ENCODE measurements at places on chromosomes 2 and 18. TPM values are rescaled to one million over a fixed set of nuclear protein-coding genes. Genes with fewer than 3 reads are reported as not detected.
A peak's percentile ranks its signal among the peaks of the same experiment; 100 is the strongest.

TUBA4B gene
- total RNA-seq = not detected

- peaks cover 3% of the 10 kb centered on the region for H3K4me1 ChIP-seq
- H3K4me3 ChIP-seq = no peak overlapping the region
- no peaks in the 10 kb centered on the region for H3K27me3 ChIP-seq
Measured at GRCh38 chr2:63012541-63012940, 38.1 kb upstream of the OTX1 start.

- H3K27me3 ChIP-seq = no peaks in the 10 kb centered on the region
- H3K4me3 ChIP-seq = no peak overlapping the region
- no peaks in the 10 kb centered on the region for H3K36me3 ChIP-seq
- DNase-seq = peak; percentile 19
- H3K27ac ChIP-seq = no peak overlapping the region
Measured at GRCh38 chr2:1598800-1599199, 145.5 kb downstream of the PXDN start.

DNA sequence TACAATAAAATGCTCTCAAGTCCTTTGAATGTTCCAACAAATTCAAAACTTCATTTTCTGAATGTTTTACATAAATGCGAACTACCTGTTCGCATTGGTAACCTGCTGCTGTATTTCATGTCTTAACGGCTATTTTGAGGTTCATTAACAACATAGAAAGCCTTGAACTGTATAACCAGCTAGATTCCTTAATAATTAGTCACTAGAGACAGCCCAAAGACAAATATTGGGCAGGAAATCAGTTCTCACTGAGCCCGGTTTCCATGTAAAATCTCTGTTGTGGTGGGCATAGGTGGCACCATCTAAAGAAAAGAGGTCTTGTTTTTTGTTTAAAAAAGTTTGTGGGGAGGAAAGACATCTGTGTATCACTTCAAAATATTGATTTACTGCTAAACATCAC, 29.2 kb downstream of the PDIA6 start:
- H3K4me1 ChIP-seq = peaks cover 17% of the 10 kb centered on the region
- peak overlapping the region; percentile 74 for H3K27ac ChIP-seq
- no peaks in the 10 kb centered on the region for H3K27me3 ChIP-seq
- no peak for DNase-seq
- H3K36me3 ChIP-seq = peaks cover 45% of the 10 kb centered on the region
- no peak overlapping the region for H3K4me3 ChIP-seq

DNA sequence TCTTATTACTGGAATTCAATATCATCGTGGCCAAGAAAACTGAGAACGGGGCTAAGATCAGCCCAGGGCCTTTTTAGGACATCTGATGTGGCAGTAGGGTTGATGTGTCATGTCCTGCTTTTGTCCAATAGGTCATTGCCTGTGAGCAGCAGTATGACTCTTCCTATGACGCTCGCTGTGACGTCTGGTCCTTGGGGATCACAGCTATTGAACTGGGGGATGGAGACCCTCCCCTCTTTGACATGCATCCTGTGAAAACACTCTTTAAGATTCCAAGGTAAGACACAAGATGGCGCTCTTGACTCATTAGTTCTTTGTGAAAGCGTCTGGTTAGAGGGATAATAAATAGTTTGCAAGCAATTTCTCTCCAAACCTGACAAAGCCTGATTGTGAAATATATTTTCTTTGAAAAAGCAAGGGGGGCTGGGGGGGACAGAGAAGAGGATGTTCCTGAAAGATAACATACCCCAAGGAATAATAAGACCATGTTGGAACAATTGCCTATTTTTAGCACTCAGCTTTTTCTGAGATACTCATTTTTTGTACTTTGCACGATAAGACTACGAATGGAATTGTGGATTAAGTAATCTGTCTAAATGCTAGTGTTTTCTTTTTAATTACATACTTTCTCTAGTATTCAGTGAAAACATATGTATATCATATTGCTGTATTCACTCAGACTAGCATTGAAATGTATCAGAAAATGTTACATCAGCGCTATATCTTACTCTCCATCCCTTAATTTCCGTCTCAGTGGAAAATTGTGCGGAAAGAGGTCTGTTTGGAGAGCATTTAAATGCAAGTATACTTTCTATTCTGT, 58.1 kb downstream of the MYO3B start:
- peaks cover 29% of the 10 kb centered on the region for H3K27me3 ChIP-seq
- H3K27ac ChIP-seq = no peak overlapping the region
- H3K4me3 ChIP-seq = no peak overlapping the region
- H3K4me1 ChIP-seq = no peaks in the 10 kb centered on the region
- DNase-seq = no peak

- H3K36me3 ChIP-seq = no peaks in the 10 kb centered on the region
- H3K4me1 ChIP-seq = no peaks in the 10 kb centered on the region
- H3K4me3 ChIP-seq = no peak overlapping the region
Measured at GRCh38 chr2:21055879-21056790, 12.3 kb upstream of the APOB start.

DNA sequence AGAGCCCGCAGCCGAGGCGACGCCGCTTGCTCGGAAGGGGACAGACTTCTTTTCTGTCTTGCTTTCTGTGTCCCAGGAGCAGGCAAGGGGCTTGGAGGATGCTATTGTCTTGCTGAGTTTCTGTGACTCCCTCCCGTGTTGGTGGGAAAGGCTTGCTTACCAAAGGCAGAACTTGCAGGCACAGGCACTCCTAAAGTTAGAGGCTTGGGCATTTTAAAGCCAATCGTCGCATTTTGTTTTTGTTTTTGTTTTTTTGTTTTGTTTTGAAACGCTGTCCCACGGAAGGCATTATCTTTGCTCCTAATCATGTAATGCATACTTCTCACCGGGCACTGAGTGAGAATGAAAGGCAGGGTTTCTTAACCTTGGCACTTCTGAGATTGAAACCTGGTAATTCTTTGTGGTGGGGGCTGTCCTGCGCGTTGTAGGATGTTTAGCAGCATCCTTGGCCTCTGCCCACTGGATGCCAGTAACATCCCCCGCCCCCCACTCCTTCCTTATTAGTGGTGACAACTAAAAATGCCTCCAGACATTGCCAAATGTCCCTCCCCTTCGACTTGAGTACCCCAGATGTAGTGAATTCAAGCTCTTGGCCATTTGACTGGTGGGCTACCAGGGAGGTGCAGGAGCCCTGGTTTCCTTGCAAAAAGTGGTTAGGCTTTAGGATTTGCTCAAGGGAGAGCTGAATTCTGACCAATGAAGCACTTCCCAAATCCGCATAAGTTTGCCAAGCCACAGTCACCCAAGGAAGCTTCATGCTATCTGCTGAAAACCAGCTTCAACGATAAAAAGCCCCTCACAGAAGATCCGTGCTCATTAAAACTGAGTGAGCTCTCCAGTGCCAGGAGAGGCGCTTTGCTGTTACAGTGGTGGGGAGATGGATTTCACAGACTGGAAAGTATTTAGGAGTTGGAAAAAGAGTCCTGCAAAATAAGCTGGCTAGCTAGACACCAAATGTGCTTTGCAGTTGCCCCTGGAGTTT, 1.2 kb downstream of the ANTXR1 start:
- peak overlapping the region; percentile 94 for H3K4me3 ChIP-seq
- DNase-seq = no peak
- H3K4me1 ChIP-seq = peaks cover 65% of the 10 kb centered on the region

All from chondrocyte (in vitro differentiated cells).